Ovary (tissue), 10 donors: ENCODE measurements at places on chromosomes 7 and 10.

- DNase-seq = no peak
These were observed 91.9 kb downstream of the CELF2 start for GRCh38 chr10:11109590-11109989.

DNA sequence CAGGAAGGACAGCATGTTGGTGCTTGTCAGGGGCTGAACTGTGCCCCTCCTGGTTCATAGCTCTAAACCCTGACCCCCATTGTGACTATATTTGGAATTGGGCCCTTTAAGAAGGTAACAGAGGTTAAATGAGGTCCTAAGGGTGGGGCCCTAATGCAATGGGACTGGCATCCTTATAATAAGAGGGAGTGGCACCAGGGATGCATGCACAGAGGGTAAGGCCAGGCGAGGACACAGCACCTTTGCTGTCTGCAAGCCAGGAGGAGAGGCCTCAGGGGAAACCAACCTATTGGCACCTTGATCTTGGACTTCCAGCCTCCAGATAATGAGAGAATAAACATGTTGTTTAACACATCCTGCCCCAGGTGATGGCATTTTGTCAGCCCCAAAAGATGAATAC lies 61.3 kb upstream of the EBF3 start:
- no peak for DNase-seq

DNA sequence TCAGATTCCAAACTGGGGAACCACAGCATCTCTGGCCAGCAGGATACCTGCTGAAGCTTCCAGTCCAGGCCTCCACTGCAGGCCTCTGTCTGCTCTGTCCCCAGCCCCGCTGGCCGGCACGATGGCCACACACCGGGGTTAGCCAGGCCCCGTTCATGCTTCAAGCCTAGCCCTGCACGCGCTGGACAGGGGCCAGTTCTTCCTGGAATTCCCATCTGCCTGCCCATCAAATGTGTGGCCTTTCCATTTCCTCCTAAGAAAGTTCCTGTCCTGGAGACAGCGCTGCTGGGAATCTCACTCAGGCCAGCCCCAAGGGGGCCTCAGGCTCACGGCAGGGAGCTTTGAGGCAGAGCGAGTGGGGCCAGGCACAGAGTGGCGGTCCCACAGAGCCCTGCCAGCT lies 18.0 kb downstream of the SH2B2 start:
- DNase-seq = no peak

GRCh38 chr10:106942035-106942662 lies 222.4 kb downstream of the SORCS1 start:
- no peak for DNase-seq
